ENCODE measurements at places on chromosomes 4 and X. TPM values are rescaled to one million over a fixed set of nuclear protein-coding genes. Genes with fewer than 3 reads are reported as not detected.

The KDR gene
- 36.5 TPM for polyA plus RNA-seq

The GAGE12J gene
- not detected for polyA plus RNA-seq

The SH3TC1 gene
- polyA plus RNA-seq: 8.5 TPM

The WWC2 gene
- 18.3 TPM for polyA plus RNA-seq

The ARHGEF38 gene
- 0.86 TPM for polyA plus RNA-seq

The IL2RG gene
- 1.5 TPM for polyA plus RNA-seq

The CCDC149 gene
- polyA plus RNA-seq: 9.7 TPM

The PABPC5 gene
- 5.4 TPM for polyA plus RNA-seq

The SPANXD gene
- not detected for polyA plus RNA-seq

The UGT2B11 gene
- polyA plus RNA-seq: not detected

The TMEM156 gene
- 0.18 TPM for polyA plus RNA-seq

The SCRG1 gene
- 1.7 TPM for polyA plus RNA-seq

The TMEM131L gene
- polyA plus RNA-seq: 46.6 TPM

The ANOS1 gene
- 27.7 TPM for polyA plus RNA-seq

The GYPB gene
- polyA plus RNA-seq: 2.5 TPM

The CDS1 gene
- polyA plus RNA-seq: 0.28 TPM

The DCLK2 gene
- 6.9 TPM for polyA plus RNA-seq

The FHIP1A gene
- 9.3 TPM for polyA plus RNA-seq

The DGAT2L6 gene
- polyA plus RNA-seq: not detected

The NUP62CL gene
- 0.90 TPM for polyA plus RNA-seq

The GAGE12G gene
- not detected for polyA plus RNA-seq

The UCHL1 gene
- 17.6 TPM for polyA plus RNA-seq

The FRMPD4 gene
- 0.92 TPM for polyA plus RNA-seq

The JCHAIN gene
- polyA plus RNA-seq: 1.5 TPM

The GAGE1 gene
- polyA plus RNA-seq: not detected

The IBSP gene
- polyA plus RNA-seq: not detected

The XG gene
- 1.7 TPM for polyA plus RNA-seq

The PDZD11 gene
- 36.0 TPM for polyA plus RNA-seq

The OPRPN gene
- not detected for polyA plus RNA-seq

The FOXO4 gene
- polyA plus RNA-seq: 41.0 TPM

The MRFAP1 gene
- 229 TPM for polyA plus RNA-seq

The CXCL1 gene
- not detected for polyA plus RNA-seq

The RAB33A gene
- 0.43 TPM for polyA plus RNA-seq

The P2RY4 gene
- 0.25 TPM for polyA plus RNA-seq

The ARSJ gene
- 3.9 TPM for polyA plus RNA-seq

The NKX6-1 gene
- polyA plus RNA-seq: not detected

The MAGEC3 gene
- polyA plus RNA-seq: 0.53 TPM

The KLHL13 gene
- polyA plus RNA-seq: 56.6 TPM

The FANCB gene
- 1.6 TPM for polyA plus RNA-seq

The HTN3 gene
- not detected for polyA plus RNA-seq

The MCF2 gene
- 0.18 TPM for polyA plus RNA-seq

The VSIG4 gene
- 12.1 TPM for polyA plus RNA-seq

The CENPE gene
- 4.3 TPM for polyA plus RNA-seq

The CT45A1 gene
- 0.24 TPM for polyA plus RNA-seq

The NFXL1 gene
- 8.4 TPM for polyA plus RNA-seq

The NAA11 gene
- 0.52 TPM for polyA plus RNA-seq

The HHIP gene
- polyA plus RNA-seq: 3.9 TPM

The STS gene
- 15.3 TPM for polyA plus RNA-seq

The N4BP2 gene
- polyA plus RNA-seq: 11.3 TPM

The DMRTC1 gene
- not detected for polyA plus RNA-seq

The GAGE13 gene
- not detected for polyA plus RNA-seq

The DDX53 gene
- 0.06 TPM for polyA plus RNA-seq

The TBX22 gene
- polyA plus RNA-seq: 0.09 TPM
